Progenitor cell of endocrine pancreas (in vitro differentiated cells): ENCODE measurements at places on chromosomes 12 and 14.

DNA sequence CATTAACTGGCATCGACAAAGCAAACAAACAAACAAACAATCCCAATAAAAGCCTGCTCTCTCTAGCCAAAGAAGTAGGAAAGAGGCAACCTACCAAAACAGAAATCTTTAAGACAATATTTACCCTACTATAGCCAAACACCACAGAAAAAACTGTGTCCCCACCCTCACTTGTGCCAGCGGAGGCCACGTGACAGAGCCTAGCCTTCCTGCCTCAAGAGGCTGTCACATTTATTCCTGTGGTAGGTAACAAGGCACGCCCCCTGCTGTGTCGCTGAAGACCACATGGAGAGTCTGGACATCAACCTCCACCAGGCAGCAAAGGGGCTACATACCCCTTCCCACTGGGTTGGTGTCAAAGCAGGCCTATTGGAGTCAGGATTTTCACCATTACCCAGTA, 148.1 kb downstream of the LMNTD1 start:
- DNase-seq: no peak

GRCh38 chr12:56636675-56637540, 6.8 kb upstream of the BAZ2A start:
- DNase-seq: peak; percentile 87

DNA sequence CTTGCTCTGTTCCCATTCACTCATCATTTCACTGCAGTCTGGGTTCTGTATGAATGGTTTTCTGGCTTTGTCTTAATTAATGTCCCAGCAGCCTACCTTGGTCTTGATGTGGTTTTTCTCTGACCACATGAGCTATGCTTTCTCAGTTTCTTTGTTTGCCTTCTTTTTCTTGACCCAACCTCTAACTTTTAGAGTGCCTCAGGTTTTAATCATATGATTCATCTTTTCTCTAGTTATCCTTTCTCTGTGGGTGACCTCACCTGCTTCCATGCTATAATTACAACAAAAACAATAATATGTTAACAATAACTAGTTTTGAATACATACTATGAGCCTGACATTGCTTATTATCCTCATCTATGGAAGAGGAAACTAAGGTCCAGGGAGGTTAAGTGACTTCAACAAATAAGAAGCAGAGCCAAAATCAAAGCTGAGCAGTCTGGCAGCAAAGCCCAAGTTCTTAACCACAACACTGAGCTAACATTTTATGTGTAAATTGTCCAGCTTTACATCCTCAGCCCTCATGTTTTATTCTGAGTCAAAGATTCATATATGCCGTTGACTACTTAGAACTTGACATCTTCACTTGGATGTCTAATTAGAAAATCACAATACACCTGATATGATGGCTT, 4.7 kb upstream of the EPYC start:
- DNase-seq: no peak

GRCh38 chr14:64935508-64935907, 7.0 kb downstream of the GPX2 start:
- DNase-seq: no peak

- DNase-seq: no peak
These were observed 1003.6 kb downstream of the FSCB start for GRCh38 chr14:43503508-43503907.

- DNase-seq: no peak
These were observed 23.4 kb downstream of the DUSP16 start for GRCh38 chr12:12539028-12539810.

DNA sequence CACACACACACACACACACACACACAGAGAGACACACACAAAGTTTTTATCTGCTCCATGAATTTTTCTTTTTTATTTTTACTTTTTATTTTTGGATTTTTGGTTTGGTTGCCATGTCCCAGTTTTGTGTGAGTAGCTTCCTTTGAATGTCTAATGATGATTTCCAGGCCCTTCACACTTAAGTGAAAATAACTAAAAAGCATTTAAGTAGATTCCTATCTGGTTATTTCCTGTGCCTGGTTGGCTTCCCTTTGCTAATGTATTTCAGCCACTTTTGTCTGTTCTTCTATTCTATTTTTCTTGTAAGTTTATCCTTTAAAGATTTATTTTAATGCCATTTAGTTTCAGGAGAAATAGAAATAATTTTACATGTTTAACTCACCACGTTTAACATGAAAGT, 755.4 kb downstream of the SLC6A15 start:
- DNase-seq: no peak

GRCh38 chr12:32448586-32448985, 49.2 kb downstream of the FGD4 start:
- no peak for DNase-seq

- no peak for DNase-seq
These were observed 91.7 kb downstream of the ZFP36L1 start for GRCh38 chr14:68701001-68701741.

DNA sequence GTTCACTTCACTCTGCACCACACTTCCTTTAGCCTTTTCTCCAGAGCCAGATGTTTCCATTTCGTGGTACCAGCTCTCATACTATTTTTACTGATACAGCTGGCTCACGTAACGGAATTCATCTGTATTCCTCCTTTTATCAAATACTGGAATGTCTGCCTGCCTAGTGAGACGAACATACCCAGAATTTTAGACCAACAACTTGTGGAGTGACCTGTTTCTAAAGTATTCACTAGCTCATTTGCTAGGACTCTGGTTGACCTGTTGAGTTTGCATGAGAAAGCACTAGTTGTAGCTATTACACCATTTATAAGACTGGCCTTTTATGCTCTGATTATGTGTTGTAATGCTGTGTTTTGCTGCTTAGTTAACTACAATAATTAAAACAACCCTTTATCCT, 22.6 kb downstream of the KCNA5 start:
- DNase-seq: no peak

DNA sequence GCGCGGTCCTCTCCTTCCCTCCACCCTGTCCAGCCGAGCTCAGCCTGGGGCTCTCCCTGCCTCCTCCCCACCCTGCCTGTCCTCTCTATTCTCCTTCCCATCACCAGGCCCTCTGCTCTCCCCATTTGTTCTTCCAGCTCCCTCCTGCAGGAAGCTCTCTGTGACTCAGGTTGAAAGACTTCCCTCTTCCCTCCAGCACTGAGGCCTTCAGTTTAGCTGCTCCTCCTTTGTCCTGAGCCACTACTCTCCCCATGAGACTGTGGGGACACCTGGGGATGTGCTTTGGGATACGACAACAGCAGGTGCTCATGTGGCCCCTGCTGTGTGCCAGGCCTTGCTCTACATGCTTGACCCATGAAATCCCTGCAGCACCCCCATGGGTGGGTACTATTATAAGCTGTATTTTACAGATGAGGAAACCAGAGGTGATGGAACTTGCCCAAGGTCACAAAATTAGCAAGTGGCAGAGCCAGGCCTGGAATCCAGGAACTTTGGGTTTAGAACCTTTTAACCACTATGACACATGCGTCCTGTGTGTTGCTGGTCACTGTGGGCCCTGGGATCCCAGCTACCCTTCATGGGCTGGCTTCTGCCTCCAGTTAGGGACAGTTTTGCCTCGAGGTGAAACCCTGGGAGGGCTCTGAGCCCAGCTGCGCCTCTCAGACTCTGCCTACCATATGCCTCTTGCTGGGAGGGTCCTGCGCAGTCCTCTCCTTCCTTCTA, 5.5 kb downstream of the KRT80 start:
- no peak for DNase-seq

GRCh38 chr12:78835493-78835892, 29.1 kb upstream of the SYT1 start:
- DNase-seq: no peak
